ENCODE measurements at places on chromosomes 1 and 21. TPM values are rescaled to one million over a fixed set of nuclear protein-coding genes. Genes with fewer than 3 reads are reported as not detected.

DNA sequence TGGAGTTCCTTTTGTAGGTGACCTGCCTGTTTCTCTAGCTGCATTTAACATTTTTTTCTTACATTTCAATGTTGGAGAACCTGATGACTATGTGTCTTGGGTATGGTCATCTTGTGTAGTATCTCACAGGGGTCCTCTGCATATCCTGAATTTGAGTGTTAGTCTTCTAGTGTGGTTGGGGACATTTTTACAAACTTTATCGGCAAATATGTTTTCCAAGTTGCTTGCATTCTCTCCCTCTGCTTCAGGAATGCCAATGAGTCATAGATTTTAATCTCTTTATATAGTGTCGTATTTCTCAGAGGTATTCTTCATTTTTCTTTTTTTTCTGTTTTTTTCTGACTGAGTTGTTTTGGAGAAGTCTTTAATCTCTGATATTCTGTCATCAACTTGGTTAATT lies 684.0 kb downstream of the NCAM2 start:
- DNase-seq = peak; percentile 14

- no peak for DNase-seq
Measured at GRCh38 chr1:89098857-89099256, 27.1 kb downstream of the GBP2 start.

DNA sequence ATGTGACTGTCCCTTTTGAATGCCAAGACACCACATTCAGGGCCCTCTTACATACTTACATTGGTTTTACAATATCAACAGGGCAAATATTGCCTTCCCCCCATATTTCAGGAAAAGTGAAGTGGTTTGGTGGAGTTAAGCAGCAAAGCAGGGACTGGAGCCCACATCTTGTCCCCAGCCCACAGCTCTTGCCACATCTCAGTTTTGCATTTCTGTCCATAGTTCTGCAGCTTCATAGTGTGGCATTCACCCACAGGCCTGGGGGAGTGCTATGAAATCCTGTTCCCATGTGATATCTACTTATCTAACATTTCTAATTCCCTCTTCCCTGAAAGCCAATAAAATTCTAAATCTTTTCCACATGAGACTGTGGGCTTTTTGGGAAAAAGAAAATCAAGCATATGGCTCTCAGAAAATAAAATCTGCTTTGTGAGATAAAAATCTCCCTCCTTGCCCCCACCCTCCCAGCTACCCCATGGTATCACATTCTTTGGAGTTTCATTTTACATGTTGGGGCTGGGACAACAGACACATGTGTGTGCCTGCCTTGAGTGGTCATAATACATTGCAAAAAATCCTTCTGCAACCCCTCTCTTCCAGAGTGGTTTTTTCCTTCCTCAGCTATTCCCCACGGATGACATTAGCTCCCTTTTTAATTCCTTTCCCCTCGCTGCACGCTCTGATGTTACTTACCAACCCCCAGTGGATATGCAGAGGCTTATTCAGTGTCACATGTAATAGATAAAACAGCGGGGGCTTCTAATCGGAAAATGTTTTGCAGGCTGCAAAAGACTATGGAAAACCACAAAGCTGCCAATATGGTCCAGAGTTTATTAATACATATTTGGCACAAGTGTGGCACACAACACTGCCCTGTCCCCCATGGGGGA lies 20.5 kb upstream of the CD2 start:
- no peak for DNase-seq

Gene CELSR2
- total RNA-seq = 6.9 TPM

Gene CD5L
- total RNA-seq = not detected

DNA sequence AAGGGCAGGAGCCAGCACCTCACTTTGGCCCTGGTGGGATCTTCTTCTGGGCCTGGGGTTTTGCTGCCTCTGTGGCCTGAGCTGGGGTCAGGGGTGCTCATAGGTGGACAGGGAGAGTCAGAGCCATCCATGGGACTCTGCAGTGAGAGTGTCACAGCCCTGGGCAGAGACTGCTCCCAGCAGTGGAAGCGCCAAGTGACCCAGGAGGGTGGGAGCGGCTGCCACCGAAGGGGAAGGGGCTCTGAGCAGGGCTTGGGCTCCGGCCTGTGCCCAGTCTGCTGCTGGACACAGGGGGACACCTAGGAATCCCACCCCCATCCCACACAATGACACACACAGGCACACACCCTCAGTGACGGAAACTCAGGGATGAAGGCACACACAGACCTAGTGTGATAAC lies 368 bp downstream of the CLCNKB start:
- DNase-seq = no peak

DNA sequence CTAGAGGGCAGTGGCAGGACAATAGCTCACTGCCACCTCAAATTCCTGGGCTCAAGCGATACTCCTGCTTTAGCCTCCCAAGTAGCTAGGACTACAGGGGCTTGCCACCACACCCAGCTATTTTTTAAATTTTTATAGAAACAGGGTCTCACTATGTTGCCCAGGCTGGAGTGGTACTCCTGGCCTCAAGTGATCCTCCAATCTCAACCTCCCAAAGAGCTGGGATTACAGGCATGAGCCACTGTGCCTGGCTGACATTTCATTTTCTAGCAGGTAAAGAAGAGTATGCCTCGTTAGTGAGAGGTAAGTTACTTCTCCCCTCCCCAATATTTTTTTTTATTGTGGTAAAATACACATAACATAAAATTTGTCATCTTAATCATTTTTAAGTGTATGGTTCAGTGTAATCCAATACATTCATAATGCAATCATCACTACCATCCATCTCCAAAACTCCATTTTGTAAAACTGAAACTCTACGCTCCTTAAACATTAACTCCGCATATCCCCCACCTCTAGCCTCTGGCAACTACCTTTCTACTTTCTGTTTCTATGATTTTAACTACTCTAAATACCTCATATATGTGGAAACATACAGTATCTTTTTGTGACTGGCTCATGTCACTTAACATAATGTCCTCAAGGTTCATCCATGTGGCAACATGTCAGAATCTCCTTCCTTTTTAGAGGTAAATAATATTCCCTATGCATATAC lies 22.4 kb downstream of the ZZZ3 start:
- no peak for DNase-seq

Gene ST6GALNAC5
- total RNA-seq = 2.1 TPM

Gene DNM3
- 0.68 TPM for total RNA-seq

GRCh38 chr1:115717541-115717940 lies 51.0 kb downstream of the CASQ2 start:
- DNase-seq = peak; percentile 67

- no peak for DNase-seq
Measured at GRCh38 chr21:46421191-46421750, 37.4 kb upstream of the DIP2A start.

GRCh38 chr1:245092638-245092976 lies 62.2 kb upstream of the KIF26B start:
- DNase-seq = no peak

DNA sequence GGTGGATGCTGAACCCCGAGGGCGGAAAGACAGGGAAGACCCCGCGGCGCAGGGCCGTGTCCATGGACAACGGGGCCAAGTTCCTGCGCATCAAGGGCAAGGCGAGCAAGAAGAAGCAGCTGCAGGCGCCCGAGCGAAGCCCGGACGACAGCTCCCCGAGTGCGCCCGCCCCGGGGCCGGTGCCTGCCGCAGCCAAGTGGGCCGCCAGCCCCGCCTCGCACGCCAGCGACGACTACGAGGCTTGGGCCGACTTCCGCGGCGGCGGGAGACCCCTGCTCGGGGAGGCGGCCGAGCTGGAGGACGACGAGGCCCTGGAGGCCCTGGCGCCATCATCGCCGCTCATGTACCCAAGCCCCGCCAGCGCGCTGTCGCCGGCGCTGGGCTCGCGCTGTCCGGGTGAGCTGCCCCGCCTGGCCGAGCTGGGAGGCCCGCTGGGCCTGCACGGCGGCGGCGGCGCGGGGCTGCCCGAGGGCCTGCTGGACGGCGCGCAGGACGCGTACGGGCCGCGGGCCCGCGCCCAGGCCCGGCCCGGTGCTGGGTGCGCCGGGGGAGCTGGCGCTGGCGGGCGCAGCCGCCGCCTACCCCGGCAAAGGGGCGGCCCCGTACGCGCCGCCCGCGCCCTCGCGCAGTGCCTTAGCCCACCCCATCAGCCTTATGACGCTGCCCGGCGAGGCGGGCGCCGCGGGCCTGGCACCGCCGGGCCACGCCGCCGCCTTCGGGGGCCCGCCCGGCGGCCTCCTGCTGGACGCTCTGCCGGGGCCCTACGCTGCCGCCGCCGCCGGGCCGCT lies 20.7 kb downstream of the FOXO6 start:
- DNase-seq = no peak

- DNase-seq = peak; percentile 98
Measured at GRCh38 chr1:3856923-3857790, at the start of the genes CEP104 and DFFB. TSS of gene CEP104 (minus strand) at chr1:3857211. CDS start at chr1:3852407, 4,804 bp downstream. TSS of gene DFFB (plus strand) at chr1:3857476. CDS start at chr1:3857604, 128 bp downstream.

GRCh38 chr1:155650231-155650757 lies 38.3 kb downstream of the YY1AP1 start:
- peak; percentile 75 for DNase-seq

DNA sequence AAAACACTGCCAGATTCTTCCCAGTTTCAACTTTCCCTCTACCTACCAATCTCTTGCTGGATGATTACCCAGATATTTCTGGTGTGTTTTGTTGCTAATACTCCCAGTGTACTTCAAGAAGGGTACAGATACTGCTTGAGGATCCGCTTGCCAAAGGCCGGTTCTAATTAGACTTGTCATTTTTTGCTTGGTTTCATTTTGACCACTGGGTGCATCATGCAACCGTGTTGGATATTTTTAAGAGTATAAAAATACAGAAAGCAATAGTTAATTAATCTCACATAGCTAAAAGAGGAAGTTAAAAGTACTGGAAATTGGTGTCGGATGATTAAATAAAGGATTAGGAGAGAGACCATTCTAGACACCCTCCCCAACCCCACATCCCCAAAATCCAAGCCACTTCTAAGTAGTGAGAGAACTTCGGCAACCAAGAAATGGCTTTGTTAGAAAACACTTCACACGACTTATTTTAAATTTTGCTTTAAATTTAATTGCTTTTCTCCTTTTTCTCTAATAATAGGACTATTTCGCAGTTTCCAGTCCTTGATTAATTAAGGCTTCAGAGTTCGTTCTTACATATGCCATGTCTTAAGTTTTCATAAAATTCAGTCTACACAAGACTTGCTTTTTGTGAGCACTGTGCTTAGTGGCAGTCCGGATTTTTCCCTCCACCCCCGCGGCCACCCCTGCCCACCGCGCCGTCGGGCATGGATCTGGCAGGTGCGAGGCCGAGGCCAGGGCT lies 2.5 kb upstream of the CDKN2C start:
- no peak for DNase-seq

- no peak for DNase-seq
Measured at GRCh38 chr1:150156868-150157603, 7.3 kb downstream of the PLEKHO1 start.

Gene DLGAP3
- total RNA-seq = 0.52 TPM

Gene ZNF670
- 7.1 TPM for total RNA-seq

GRCh38 chr1:153617663-153618062 lies 1.5 kb upstream of the S100A14 start:
- DNase-seq = peak; percentile 86

DNA sequence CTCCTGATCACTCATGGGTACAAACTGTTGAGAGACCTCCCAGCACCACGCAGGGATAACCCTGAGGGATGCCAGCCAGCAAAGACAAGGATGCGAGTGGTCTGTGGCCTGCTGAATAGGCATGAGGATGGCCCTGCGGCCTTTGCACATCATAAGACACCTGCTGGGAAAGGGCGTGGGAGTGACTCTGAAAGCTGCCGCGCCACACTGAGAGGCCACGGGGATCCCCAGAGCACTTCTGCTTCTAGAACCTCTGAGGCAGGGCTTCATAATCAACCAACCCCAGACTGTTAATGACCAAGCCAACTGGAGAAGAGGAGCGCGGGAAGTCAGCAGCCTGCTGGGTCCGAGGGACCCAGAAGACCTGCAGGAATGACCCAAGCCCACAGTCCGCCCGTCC lies 73.8 kb downstream of the SH3BGR start:
- DNase-seq = no peak

Gene ORC1
- 2.7 TPM for total RNA-seq

Data from MCF 10A (cell line).